NCI-H1436 (cell line): ENCODE measurements at places on chromosomes 1 and 21.

DNA sequence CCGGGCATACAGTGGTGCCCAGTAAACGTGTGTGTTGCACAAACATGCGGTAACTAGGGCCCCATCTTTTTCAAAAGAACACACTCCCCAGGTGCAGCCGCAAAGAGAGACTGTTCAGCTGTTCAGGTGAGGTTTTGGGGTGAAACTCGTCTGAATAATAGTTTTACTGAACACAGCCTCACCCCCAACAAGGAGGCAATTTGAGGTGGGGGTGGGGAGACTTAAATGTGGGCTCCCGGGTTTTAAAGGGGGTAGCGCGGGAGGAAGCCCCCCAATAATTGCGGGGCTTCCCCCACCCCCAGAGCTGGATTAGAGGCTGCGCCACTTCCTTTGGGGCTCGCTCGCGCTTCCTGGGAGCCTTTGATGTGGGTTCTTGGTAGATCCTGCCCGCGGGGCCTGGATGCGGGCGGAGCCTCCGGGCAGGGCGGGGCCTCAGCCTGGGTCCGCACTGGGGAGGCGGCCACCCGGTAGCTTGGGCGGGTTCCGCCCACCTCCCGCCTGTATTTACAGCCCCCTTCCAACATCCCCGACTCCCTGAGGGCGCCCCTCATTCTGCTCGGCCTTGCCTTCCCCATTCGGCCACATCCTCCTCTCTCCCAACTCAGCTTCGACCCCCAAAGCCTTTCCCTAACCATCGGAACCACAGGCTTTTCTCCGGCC is 6.4 kb upstream of the EPHA2 start:
- no peak for DNase-seq

DNA sequence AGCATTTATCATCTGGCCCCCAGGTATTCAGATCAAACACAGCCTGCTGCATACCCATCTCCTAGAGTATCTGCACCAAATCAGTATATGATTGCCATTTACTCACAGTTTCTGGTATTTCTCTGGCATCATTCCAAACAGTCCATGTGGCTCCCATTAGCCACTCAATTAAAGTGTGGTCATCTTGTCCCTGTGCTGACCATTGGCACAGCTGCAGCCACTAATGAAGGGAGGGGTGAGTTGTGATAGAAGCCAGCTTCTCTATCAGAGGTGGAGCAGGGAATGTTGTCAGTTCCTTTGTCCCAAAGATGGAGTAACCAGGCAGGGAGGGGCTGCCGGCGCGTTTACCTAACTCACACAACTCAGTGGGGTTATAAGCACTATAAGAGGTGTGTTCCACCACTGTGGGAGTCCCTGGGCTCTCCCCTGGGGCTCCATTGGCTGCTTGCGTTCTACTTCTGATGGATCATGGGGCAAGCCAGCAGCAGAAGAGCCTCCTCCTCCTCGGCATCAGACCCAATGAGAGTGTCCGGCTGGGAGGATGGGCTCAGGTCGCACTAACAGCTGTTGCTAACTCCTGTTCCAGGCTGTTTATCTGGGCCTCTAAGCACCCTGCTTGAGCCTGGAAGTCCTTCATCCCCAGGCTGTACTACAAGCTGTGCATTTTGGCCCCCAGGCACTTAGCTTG is 108.6 kb downstream of the GDAP2 start:
- no peak for DNase-seq

DNA sequence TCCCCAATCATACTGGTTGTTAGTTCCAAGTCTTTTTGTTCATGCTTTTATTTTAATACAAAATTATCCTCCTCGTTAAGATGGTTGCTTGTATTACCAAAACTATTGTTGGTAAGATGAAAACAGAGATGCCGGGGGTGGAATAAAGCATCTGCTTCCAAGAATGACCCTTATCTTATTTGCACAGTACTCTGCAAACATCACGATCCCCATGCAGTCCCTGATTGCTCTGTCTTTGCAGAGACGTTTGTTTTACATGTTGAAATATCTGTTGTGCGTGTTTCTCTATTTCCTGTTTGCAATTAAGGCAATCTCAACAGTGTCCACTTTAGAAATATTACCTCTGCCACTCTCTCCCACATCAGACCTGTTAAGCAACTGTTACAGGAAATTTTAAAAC is 141.3 kb upstream of the NCAM2 start:
- no peak for DNase-seq

- no peak for DNase-seq
These were observed 30.7 kb downstream of the ZNF684 start for GRCh38 chr1:40562185-40562584.

DNA sequence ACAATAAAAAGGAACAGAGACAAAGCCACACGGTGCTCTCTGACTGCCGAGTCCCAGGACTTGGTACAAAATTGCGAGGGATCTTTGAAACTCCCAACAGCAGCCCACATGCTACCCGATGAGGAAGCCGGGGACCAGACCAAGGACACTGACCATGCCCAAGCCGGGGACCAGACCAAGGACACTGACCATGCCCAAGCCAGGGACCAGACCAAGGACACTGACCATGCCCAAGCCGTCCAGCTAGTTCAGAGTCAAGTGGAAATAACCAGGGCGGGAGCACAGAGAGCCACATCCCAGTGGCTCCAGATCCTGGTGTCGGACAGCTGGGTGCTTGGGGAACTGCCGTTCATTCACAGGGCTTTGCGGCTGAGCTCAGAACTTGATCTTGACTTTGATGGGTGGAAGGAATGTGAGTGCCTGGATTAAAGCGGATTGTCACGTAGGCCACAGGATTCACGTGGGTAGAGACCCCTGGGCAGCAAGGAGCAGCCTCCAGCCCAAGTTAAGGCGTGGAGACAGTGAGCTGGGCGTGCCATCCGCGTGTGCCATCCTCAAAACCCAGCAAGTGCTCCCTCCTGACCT is 16.5 kb upstream of the TRAPPC10 start:
- DNase-seq, result no peak

DNA sequence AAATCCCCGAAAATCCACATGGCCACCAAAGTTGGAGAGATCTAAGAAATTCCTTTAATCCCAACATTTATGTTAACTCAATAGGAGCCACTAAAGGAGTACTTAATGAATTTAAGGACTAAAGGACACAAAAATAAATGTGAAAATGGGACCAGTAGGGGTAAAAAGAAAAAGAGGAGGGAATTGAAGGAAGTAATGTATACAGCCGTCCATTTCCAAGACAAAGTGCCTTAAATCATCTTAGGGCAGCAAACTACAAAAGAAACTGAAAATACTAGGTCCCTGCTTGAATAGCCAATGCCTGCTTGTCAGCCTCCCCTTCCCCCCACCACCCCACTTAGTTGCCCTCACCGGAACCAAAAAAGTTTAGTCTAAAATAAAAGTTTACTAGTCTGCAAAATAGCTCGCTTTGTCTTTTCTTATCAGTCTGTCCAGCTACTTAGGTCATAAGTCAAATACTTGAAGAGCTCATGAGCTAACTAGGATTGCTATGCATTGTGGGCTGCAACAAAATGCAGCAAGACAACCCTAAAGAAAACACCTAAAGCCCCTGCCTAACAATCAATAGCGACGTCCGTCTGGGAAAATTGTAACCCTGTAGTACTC is 66.3 kb upstream of the TLR5 start:
- DNase-seq, result no peak

GRCh38 chr1:219927956-219928790 is at the start of gene SLC30A10:
Gene SLC30A10 (minus strand): TSS chr1:219928557. CDS start chr1:219928440, 117 bp downstream.
- peak; percentile 31 for DNase-seq
